Stimulated activated CD4-positive, alpha-beta T cell treated with anti-CD3 and anti-CD28 coated beads, Interleukin-15, amount 100 ng/mL, for 1 hour (primary cell): ENCODE measurements at places on chromosomes 1 and 21.

- no peak for DNase-seq
Measured at GRCh38 chr1:233094691-233095090, 144.3 kb downstream of the NTPCR start.

DNA sequence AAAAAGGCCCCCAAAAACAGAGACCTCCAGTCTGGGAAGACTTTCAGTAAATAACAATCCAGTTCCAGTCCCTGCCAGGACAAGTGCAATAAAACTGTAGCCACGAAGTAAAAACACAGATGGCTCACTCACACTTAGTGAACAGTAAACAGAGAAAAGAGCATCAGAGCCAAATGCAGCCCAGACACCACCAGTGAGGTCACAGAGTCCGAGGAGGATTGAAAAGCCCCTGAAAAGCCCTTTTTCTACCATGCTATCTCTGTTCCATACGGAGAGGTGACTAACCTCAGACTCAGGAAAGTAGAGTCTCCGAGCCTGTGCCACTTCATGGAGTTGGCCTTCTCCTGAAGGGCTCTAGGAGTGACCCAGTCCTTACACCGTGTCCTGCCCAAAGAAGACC lies 84.5 kb downstream of the COLGALT2 start:
- no peak for DNase-seq

DNA sequence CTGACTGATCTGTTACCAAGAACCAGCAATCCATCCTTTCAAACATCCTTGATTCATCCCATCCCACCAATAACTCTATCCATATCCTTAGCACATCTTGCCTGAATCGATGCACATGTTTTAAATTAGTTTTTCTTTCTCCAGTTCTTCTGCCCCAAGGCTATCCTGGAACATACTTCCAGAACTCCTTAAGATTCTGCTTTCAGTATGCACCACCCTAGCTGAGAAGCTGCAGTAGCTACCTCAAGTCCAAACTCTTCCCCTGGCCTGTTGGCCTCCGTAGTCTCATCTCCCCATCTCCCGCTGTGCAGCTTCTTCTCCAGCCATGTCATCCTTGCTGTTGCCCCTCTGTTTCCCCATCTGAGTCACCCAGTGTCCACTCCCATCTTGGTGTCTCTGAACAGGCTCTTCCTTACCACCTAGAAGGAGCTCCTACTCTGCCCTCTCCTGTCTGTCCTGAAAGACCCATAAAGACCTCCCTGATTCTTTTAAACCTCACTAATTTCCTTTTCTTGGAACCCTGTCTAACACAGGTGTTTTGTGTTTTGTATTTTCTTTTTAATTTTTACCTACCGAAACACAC lies 108.0 kb downstream of the SGIP1 start:
- no peak for DNase-seq

- no peak for DNase-seq
Measured at GRCh38 chr1:32501865-32502264, 37.0 kb downstream of the ZBTB8B start.

- DNase-seq: no peak
Measured at GRCh38 chr1:234322979-234323378, 50.3 kb upstream of the COA6 start.

GRCh38 chr1:203743091-203743571 lies 21.9 kb upstream of the LAX1 start:
- no peak for DNase-seq

GRCh38 chr1:10431070-10431730 lies 967 bp downstream of the CENPS start:
- DNase-seq: no peak

DNA sequence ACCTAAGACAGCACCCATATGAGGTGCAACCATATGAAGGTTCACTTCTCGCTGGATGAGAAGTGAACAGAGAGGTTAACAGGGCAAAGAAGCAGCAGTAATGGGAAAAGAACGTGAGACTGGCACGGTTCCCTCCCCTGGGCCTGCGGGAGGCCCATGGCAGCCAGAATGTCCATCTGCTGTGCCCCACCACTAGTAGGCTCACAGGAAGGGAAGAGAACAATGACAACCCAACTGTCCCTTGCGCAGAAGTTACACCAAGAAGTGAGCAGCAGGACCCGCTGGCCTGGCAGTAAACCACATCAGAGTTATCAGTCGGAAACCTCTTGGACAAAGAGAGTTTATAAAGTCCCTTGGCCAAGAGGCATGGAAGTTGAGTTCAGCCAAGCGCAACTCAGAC lies 11.3 kb downstream of the HIVEP3 start:
- no peak for DNase-seq

GRCh38 chr21:46079352-46080170 lies 18.4 kb upstream of the COL6A2 start:
- no peak for DNase-seq
